ENCODE measurements at places on chromosomes 2 and 18.

DNA sequence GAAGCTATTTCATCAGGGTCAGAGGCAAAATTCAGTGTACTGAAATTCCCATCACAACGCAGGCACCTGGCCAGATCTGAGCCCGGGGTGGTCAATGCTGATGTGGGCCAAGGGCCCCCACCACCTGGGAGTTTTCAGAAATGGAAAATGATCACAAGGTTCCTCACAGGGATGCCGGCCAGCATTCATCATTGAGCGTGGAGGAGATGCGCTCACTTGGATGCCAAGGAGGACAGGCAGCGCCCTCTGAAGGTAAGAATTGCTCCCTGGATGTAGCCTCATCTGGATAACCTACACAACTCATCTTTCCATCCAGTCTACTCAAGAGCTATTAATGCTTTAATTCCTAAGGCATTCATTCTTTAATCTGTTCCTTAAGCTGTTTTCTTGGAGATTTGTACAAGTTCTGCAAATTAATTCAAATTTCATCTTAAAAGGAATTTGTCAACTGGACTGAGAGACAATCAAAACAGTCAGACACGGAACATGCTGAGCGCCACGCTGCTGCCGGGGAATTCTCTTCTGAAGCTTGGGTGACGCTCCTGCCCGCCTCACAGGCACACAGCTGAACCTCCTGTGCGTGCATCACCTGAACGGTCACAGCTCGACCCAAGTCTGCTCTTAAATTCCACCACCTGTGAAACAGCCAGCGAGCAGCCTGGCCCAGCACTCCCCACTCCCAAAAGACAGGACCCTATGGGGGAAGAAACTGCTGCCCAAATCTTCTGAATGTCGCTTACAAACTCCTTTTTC, 206.7 kb downstream of the HDAC4 start:
- no peak for DNase-seq

DNA sequence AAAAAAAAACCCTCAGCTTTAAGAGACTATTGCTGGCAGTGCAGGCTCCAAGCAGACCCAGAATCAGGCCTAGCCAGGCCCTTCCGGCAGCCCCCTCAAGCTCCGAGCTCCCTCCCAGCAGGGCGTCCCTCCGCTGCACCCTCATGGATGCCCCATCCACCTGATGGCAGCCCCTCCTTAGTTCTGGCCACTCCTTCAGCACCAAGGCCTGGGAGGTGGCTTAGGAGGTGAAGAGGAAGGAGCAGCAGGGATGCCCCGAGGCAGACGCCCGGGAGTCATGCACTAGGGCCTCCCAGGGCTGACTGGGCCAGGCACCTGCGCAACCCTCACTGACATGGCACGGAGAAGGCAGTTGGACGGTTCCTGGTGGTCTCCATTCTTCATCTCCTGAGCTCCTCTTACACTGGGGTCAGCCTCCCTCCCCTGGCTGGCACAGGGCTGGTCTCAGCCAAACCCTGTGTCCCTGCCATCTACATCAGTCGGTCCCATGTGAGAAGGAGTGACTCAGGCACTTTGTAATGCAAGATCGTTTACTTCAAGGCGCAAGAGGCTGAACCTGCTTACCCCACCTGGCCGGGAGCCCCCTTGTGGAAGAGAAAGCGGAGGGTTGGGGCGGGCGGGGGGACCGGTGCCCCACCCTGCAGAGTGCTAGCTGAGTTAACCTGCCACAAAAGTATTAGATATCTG, 53.5 kb upstream of the ID2 start:
- DNase-seq = no peak

DNA sequence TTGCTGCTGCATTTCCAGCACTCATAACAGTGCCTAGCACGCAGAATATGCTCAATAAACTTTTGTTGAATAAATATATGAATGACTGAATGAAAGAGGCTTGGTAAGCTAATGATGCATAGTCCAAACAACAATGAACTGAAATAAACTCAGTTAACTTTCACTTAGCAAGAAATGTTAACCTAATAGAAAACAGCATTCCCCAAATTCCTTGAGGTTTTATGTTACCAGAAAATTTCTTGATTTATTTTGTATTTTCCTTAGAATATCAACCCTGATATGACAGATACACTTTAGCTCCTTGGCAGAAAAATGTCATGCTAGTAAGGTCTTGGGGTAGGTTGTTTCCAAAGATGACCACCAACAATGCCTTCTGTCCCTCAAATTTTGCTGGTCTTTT, 217.4 kb downstream of the KCNE4 start:
- no peak for DNase-seq

DNA sequence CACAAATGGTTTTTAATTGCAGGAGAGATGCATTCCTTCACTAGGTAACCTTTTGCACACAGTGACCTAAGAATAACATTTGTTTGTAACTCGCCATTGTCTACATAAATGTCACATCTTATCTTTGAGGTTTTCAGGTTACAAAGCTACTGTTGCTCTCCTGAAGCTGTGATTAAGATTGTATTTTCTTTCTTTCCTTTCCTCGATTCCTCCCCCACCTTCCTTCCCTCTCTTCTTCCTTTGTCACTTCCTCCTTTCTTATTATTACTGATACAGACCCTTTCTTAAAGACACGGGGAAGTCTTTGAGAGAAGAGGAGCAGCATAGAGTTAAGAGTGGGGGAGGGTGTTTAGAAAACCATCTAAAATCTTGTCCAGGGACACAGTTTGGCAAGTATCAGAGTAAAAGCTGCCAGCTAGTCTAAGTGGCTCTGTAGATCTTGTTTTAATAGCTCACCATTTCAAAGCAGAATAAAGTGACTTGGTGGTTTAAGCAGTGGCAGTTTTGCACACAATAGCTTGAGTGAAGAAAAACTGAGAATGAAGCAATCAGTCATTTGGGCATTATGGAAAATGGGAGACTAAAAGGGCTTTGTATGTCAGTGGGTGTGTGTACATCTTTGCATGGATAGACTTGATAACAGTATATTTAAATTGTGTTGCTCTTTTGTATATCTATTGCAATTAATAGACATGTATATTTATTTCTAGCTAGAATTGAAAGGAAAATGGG, 10.9 kb downstream of the CERS6 start:
- no peak for DNase-seq

DNA sequence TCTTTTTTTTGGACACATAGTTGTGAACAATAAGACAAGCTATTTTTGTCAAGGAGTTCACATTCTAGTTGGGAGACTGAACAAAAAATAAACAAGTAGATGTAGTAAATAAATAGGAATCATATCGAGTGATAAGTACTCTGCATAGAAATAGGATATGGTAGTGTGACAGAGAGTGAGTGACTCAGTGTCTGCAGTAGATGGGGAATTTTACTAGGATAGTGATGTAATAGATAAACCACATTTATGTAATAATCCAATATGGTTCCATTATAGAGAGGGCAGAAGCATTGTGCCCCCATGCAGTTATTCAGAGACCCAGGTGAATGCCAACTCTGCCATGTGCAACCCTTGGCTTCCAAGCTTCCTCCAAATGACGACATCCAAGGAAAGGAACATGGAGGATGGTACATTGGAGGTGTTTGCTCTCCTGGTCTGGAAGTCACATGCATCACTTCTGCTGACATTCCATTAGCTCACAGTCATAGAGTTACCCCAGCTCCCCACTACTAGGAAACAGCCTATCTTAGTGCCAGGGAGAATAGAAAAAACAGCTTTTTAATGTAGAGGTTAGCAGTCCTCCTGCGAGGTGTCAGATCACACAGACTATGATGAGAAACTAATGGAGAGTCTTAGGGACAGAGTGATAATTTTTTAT, 595.4 kb downstream of the NYAP2 start:
- DNase-seq = no peak

All from muscle of back (tissue), 13 donors.